ENCODE measurements at places on chromosomes 12 and 14.

DNA sequence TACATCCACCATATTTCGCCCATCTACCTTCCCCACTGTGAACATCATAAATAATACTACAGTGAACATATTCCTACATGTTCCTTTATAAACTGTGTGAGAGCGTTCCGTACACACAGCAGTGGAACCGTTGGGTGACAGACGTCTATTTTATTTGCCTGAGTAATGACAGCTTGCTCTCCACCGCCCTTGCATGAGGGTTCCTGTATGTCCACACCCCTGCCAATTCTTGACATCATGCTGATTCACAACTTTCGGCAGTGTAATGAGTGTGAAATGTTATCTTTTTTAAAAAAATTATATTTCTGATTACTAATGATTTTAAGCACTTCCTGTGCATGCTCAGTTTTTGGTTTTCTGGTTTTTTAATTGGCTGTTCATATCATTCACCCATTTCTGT, 4.3 kb upstream of the RAD52 start:
- DNase-seq = no peak

- no peak for DNase-seq
Observed at GRCh38 chr12:108254517-108255251, 84.4 kb downstream of the CMKLR1 start.

DNA sequence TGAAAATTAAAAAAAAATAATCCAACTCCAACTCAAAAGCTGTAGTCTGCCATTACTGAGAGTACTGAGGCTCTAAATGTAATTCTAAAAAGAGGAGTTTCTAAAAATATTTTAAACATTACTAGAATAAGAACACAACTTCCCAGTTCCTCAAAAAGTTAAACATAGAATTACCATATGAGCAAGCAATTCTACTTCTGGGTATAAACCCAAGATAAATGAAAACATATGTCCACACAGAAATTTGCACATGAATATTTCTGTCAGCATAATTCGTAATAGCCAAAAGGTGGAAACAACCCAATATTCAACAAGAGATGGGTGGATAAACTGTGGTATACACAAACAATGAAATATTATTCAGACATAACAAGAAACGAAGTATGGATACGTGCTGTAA, 15.0 kb upstream of the NR2C1 start:
- DNase-seq = no peak

DNA sequence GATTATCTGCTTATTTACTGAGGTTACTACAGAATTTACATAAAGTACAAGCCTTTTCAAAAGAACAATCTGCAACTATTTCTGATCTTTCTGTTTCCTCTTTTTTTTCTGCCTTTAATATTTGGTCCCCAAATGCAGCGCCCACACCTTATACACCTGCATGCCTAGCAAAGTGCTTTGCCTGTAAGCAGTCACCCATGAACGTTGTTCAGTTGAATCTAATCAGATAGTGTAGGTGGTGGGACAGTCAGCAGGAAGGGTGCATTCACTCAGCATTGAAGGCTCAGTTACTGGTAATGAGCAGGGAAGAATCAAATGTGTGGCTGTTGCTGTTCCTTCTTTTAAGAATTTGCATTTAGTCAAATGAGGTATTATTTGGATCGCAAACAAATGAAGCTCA, 108.4 kb downstream of the GPR135 start:
- DNase-seq = no peak

- DNase-seq = no peak
Observed at GRCh38 chr14:50551877-50552276, 8.1 kb upstream of the ATL1 start.

Measured in non-pigmented ciliary epithelial cell (primary cell).